Spleen (tissue), 13 donors: ENCODE measurements at places on chromosomes 5 and 9. TPM values are rescaled to one million over a fixed set of nuclear protein-coding genes. Genes with fewer than 3 reads are reported as not detected.

GRCh38 chr5:9054322-9054721, 491.6 kb downstream of the SEMA5A start:
- no peak for DNase-seq

GRCh38 chr9:117783828-117784227, 79.6 kb downstream of the TLR4 start:
- DNase-seq = peak; percentile 80

DNA sequence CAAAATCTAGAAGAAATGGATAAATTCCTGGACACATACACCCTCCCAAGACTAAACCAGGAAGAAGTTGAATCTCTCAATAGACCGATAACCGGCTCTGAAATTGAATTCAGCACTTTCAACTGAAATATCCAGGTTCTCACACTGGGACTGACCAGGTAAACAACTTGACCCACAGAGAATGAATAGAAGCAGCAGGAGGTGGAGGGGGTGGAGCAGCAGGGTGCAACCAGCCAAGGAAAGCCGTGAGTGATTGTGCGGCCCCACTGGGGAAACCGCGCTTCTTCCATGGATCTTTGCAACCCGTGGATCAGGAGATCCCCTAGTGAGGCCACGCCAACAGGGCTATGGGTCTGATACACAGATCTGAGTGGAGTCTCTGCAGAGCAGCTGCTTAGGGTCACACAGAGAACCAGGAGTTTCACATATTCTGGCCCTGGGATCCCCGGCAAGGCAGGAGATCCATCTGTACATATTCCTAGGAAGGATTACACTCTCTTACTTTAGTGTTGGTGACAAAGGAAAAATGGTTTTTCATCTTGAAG, 181.5 kb downstream of the SLCO4C1 start:
- DNase-seq = no peak

SLF1 gene
- total RNA-seq = 9.5 TPM

OTULIN gene
- 30.1 TPM for total RNA-seq
